Left renal cortex interstitium (tissue), 4 donors: ENCODE measurements at places on chromosomes 6 and 20. TPM values are rescaled to one million over a fixed set of nuclear protein-coding genes. Genes with fewer than 3 reads are reported as not detected.

- DNase-seq, result no peak
These were observed 10.9 kb downstream of the CASP8AP2 start for GRCh38 chr6:89840538-89840937.

GSS gene
- 57.4 TPM for polyA plus RNA-seq

SLC32A1 gene
- polyA plus RNA-seq, result 0.89 TPM

BPIFA1 gene
- polyA plus RNA-seq, result not detected

DNA sequence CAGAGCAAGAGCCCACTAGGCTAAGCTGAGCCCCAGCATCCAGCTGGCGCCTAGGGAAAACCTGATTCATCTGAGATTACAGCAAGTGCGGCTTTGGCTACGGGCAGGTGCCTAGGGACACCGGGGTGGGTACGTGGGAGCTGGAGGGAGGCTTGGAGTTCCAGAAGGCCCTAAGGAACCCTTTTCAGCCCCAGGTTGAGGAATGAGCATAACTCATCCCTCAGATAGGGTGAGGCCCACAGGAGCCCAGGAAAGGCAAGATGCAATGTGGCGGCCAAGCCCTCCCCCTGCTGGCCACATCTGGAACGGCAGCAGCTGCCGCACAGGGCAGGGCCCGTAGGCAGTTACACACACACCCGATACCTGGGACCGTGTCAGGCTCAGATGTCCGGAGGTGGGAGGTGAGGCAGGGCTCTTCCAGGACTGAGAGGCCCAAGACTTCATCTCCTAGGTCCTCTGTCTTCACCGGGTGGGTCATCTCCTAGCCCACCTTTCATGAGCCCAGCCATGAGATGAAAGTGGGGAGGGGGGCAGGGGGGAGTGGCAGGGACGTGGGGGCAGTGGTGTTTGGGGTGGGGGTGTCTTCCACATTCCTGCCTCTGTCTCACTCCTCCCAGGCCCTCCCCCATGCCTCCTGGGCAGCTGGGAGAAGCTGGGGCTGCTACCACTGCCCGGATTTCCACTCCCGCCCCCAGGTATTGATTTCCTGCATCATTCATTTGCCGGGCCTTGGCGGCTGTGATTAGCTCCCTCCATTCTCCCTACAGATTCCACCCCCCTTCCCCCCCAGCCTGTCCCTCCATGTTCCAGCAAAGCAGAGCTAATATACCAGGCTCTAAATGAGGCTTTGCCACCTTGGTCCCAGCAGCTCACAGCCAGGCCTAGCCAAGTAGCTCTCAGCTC is 5.5 kb downstream of the MDGA1 start:
- DNase-seq, result no peak

SLC35D3 gene
- polyA plus RNA-seq, result 0.10 TPM

- DNase-seq, result no peak
These were observed 7.2 kb downstream of the PKIG start for GRCh38 chr20:44589537-44589936.
